ENCODE measurements at places on chromosomes 11 and 22.

- no peak for DNase-seq
Measured at GRCh38 chr11:36403661-36404060, 106.4 kb downstream of the TRAF6 start.

DNA sequence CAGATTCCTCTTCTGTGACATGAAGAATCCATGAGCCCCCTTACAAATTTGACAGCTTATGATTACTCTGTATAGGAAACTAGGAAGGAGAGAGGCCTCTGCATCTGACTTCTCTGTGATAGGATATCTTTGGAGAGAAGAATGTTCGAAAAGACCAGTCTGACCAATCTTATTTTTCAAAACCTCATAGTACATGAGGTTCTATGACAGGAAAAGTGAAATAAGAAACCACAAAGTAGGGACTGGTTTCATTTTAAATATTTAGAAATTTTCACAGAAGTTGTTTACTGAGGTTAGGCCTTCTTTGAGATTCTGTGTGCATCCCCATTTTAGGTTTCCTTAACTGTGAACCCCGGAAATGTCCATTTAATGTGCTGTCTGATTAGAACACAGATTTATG lies 2.1 kb upstream of the OR4X1 start:
- no peak for DNase-seq

DNA sequence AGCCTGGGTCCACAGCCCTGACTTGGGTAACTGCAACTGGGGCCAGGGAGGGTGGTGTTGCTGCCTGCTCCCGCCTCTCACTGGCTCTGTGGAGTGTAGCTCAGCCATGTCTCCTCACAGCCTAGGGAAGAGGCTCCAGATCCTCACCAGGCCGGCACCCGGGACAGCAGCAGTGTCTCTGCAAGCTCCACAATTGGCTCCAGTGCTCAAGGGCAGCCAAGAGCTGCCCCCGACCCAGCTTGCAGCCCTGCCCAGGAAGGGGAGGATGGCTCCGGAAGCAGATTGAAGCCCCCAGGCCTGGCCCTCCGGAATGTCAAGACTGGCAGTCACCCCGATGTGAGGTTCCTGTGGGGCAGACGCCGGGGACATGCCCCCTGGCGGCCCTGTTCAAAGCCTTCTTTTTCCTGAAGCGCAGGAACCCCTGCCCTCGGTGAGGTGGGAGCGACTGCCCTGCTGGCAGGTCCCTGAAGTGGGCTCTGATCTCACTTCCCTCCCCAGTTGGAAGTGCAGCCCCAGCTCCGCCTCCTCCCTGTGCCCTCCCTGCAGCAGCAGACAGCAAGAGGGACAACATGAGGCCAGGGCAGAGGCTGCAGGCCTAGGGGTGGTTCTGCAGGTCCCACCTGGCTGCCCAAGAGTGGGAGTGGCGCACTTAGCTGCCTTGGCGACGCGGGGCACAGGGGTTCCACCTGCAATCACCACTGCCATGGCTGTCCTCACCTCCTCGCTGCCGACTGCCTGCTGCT lies 816.2 kb upstream of the LUZP2 start:
- DNase-seq, result no peak

DNA sequence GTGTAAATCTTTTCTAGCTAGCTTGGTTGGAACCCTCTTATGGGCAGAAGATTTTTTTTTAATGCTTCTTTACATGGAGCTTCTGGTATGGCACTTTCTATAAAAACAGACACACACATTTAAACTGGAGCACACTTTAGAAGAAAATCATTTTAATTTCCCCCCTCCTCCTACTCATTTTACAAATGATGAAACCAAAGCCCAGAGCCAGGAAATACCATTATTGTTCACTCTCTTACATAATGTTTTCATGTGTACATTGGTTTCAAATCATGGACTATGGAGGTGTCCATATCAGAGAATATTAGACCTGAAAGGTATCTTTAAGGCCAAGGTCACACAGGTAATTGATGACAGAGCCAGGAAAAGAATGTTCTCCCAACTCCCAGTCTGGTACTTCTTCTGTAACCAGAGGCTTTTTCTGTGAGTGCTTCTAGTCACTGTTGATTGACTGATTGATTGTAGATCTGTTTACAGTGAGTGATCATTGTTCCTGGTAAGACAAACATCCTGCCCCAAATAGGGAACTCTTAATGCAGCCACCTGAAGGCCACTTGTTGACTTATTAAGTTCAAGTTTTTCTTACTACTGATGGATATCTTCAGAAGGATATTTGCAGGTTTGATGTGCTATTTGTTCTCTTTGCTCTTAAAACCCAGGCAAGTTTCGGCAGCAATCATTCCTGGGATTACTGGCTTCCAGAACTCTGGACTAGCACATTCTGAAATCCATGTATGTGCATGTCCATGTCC lies 26.8 kb upstream of the ME3 start:
- no peak for DNase-seq

DNA sequence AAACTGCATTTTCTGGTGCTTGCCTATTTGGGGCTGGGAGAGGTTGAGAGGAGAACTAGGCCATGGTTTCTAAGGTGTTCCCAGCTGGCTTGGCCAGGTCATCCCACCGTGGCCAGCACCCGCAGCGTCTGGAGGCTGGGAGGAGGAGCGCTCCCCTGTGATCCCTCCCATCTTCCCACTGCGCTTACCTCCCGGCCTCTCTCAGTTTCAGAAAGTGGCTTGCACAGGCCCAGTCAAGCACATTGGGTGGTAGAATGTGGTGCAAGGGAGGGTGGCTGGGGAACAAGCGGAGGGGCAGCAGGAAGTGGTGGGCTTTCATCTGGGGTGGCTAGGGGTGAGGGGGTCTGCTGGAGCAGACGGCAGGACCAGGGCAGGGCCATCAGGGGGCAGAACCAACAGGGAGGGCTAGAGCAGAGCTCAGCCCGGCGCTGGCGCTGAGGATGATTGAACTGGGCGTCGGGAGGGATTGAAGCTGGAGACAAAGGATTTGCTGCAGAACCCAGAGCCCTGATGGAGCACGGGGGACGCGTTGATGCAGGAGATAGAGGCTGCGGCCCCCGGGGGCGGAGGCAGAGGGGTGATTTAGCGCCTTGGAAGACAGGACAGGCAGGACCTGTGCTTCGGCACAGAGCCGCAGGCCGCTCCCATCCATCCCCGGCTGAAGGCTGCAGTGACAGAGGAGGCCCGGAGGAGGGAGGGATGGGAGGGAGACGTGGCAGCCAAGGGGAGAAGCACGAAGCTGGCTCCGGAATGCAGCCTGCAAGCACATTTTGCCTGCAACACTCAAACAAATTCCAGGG lies 76.0 kb downstream of the TRIM29 start:
- no peak for DNase-seq

DNA sequence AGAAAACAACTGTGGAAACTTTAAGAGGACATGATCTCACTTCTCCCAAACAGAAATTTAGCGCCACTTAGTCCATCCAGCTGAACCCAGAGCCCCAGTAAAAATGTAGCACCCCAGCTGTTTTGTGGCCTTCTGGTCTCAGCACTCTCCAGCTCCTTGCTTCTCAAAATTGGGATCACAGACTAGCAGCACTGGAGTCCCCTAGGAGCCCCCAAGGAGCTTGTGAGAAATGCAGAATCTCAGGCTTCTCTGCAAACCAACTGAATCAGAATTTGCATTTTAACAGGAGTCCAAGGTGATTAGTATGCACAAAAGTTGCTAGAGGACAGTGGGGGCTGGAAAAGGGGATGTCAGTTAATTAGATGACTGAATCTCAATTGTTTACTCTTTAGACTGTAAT lies 89.8 kb upstream of the FIBIN start:
- DNase-seq, result no peak

GRCh38 chr11:76756341-76756741 lies 26.8 kb upstream of the TSKU start:
- no peak for DNase-seq

GRCh38 chr11:1762537-1763302 lies 1.0 kb downstream of the CTSD start:
- DNase-seq, result no peak

DNA sequence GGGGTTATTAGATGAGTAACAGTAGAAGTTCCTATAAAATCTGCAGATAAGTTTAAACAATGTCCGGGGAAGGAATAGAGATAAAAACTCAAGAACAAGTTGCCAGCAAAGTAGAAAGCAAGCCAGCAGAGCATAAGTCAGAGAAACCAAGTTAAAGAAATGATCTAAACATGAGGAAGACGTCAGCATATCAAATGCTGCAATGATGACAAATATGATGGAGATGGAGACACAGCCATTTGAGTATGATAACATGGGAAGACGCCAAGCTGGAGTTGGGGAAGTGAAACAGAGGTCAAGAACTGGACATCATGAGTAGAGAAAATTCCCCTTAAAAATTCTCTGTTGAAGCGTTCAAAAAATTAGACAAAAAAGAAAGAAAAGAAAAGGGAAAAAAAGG lies 571.5 kb downstream of the CNTN5 start:
- no peak for DNase-seq

- DNase-seq, result no peak
Measured at GRCh38 chr11:3221408-3222002, 2.9 kb upstream of the MRGPRG start.

DNA sequence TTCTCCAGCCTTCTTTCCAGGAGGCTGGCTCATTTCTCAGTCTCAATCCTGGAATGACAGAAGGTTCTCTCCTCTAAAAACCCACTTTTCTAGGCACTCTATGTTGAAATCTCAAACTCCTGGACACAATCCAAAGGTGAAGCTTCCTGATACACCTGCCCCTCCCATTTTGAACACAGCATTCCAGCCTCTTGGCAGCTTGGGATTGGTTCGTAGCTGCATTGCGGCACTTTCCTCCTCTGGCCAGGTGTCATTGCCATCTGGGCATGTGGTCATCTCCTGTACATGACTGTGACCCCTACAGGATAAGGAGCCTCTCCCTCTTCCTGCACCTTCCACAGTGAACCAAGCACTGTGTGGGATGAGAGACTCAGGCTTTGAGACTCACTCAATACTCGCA lies 230.2 kb upstream of the B3GAT1 start:
- DNase-seq, result no peak

DNA sequence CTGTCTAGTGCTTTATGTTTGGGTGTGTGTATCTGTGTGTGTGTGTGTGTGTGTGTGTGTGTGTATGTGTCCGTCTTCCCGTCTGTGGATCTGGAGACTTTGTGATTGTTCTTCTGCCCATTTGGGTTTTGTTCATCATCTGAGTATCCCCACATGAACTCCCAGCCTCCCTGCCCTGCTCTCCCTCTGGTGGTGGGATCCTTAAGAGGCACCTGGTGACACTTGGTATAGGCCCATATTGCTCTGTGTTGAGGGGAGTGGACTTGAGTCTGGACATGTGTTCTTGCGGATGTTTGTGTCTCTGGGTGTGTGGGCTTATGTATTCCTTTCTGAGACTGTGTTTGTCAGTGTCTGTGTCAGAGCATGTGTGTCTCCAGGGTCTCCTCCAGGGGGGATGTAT lies 15.3 kb downstream of the RCOR2 start:
- no peak for DNase-seq

- no peak for DNase-seq
Measured at GRCh38 chr11:110962921-110963320, 250.7 kb upstream of the ARHGAP20 start.

DNA sequence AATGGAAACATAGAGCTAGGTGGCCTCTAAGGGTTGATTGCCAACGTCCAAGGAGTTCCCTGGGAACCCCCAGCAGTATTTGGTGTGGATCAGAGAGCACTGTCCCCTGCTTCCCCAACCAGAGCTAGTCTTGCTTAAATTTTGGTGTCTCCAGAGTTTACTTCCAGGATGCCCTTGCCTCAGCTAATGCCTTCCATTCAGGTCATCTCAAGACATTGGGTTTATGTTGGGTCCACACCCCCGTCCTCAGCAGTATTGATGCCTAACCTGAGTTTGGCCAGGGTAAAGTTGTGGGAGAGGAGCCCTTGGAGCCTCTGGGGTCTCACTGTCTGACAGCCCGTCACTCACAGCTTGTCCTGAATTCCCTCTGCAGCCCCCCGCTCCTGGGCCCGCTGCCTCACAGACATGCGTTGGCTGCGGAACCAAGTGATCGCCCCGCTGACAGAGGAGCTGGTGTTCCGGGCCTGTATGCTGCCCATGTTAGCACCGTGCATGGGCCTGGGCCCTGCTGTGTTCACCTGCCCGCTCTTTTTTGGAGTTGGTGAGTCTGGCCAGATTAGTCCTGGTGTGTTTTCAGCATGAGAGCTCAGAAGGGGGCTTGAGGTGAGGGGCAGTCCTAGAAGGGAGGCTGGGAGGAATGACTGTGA lies 1.4 kb downstream of the RCE1 start:
- no peak for DNase-seq

DNA sequence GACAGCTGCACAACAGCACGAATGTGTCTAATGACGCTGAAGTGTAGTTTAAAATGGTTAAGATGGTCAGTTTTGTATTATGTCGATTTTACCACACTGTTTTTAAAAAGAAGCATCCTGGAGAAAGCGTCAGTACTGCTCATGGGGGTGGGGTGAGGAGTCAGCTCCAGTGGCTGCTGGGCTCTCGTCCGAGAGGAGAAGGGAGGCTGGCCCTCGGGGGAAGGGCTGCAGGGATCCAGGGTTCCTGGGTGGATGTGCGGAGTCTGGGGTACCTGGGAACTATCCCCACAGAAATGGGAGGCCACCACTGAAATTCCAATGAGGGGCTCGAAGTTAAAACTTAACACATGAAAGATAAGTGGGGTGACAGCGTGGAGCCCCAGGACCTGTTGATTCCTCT lies 11.9 kb downstream of the C11orf21 start:
- no peak for DNase-seq
